ENCODE measurements at places on chromosomes 2 and 18. TPM values are rescaled to one million over a fixed set of nuclear protein-coding genes. Genes with fewer than 3 reads are reported as not detected.

Gene CYS1
- total RNA-seq: 0.31 TPM

Gene C2orf66
- total RNA-seq: not detected

DNA sequence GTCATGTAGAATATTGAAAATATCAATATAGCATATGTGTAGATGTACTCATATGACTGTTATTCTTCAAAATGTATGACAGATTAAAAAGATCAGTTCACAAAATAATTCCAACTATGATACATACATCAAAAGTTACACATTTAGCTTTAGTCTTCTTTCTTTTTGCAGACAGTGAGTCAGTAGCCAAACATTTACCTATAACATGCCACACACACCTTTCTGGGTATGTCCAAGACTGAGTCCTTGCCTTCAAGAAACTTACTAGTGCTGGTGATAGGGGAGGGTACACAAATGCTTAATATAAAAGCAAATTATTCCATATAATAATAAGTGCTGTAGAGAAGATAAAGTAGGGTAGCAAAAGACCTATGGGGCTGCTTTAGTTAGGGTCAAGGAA, 152.9 kb upstream of the WDSUB1 start:
- DNase-seq: no peak

- DNase-seq: no peak
Measured at GRCh38 chr18:7889515-7889914, 322.4 kb downstream of the PTPRM start.
